Thoracic aorta (tissue), 2 donors: ENCODE measurements at places on chromosomes 7 and 10. TPM values are rescaled to one million over a fixed set of nuclear protein-coding genes. Genes with fewer than 3 reads are reported as not detected.

PRSS1 gene
- total RNA-seq: 5.1 TPM

GRCh38 chr7:92557808-92558362 is 29.3 kb downstream of the RBM48 start:
- no peak for DNase-seq
- peaks cover 6% of the 10 kb centered on the region for H3K36me3 ChIP-seq
- peaks cover 4% of the 10 kb centered on the region for H3K4me1 ChIP-seq
- no peak overlapping the region for H3K4me3 ChIP-seq

PNLIPRP3 gene
- 1.1 TPM for total RNA-seq

TMEM60 gene
- total RNA-seq: 8.7 TPM

DPYSL4 gene
- total RNA-seq: not detected

DNA sequence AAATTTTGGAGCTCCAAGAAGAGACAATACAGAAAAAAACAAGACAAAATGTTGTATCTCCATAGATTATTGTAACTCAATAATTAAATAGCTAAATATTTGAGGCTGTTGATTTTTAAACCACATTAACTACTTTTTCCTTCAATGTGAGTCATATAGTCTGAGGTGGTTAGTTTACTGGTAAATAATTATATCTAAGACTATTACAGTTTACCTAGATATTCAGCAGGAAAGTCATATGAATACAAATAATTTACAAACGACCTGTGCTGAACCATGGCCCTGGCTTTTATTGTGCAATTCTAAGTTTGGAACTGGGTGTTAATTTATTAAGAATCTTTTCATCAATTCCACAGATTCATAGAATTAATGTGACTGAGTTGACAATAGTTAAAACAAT is 22.2 kb downstream of the CREB5 start:
- no peak overlapping the region for H3K27ac ChIP-seq
- DNase-seq: no peak
- no peaks in the 10 kb centered on the region for H3K36me3 ChIP-seq
- H3K4me3 ChIP-seq: no peak overlapping the region
- no peaks in the 10 kb centered on the region for H3K27me3 ChIP-seq

SEC23IP gene
- total RNA-seq: 17.9 TPM

NCOA4 gene
- 111 TPM for total RNA-seq

- H3K4me1 ChIP-seq: peaks cover 23% of the 10 kb centered on the region
- no peak for DNase-seq
- no peaks in the 10 kb centered on the region for H3K27me3 ChIP-seq
- H3K4me3 ChIP-seq: no peak overlapping the region
- no peaks in the 10 kb centered on the region for H3K36me3 ChIP-seq
These were observed 98.5 kb downstream of the GRB10 start for GRCh38 chr7:50684011-50684712.

DNA sequence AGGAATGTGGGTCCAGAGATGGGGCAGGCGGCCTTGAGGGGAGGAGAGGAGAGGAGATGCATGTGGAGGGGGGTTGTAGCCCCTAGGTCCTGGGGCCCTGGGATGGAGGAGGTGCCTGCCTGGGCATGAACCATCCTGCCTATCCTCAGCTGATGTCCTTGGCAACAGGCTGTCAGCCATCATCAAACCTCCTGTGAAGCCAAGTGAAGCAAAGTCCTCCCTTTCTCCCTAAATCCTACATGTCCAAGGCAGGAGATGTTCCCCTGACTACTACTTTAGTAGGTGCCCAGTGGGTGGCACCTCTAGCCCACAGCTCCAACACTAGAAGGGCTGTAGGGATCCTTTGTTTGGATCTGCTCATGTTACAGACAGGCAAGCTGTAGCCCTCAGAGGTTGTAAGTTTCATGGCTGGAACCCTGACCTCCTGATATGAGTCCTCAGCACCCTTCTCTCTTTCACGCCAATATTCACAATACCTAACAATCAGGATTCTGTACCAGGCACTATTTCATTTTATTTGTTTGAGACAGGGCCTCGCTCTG is 66.6 kb upstream of the SYPL1 start:
- no peak overlapping the region for H3K4me3 ChIP-seq
- H3K36me3 ChIP-seq: no peaks in the 10 kb centered on the region
- DNase-seq: no peak
- H3K27ac ChIP-seq: no peak overlapping the region

PPP1R9A gene
- 5.7 TPM for total RNA-seq

UNCX gene
- total RNA-seq: not detected

GRCh38 chr7:88140947-88141346 is 78.9 kb downstream of the SRI start:
- no peak overlapping the region for H3K27ac ChIP-seq
- H3K4me3 ChIP-seq: no peak overlapping the region
- no peaks in the 10 kb centered on the region for H3K36me3 ChIP-seq
- no peak for DNase-seq

GRCh38 chr10:61640856-61641255 is 21.9 kb upstream of the CABCOCO1 start:
- DNase-seq: no peak
- no peak overlapping the region for H3K4me3 ChIP-seq
- no peaks in the 10 kb centered on the region for H3K27me3 ChIP-seq
- no peak overlapping the region for H3K27ac ChIP-seq
- H3K4me1 ChIP-seq: peaks cover 6% of the 10 kb centered on the region

- no peak overlapping the region for H3K4me3 ChIP-seq
- no peaks in the 10 kb centered on the region for H3K4me1 ChIP-seq
- no peaks in the 10 kb centered on the region for H3K27me3 ChIP-seq
- H3K27ac ChIP-seq: no peak overlapping the region
- no peaks in the 10 kb centered on the region for H3K36me3 ChIP-seq
These were observed 15.1 kb downstream of the LSMEM1 start for GRCh38 chr7:112495810-112496462.

DNA sequence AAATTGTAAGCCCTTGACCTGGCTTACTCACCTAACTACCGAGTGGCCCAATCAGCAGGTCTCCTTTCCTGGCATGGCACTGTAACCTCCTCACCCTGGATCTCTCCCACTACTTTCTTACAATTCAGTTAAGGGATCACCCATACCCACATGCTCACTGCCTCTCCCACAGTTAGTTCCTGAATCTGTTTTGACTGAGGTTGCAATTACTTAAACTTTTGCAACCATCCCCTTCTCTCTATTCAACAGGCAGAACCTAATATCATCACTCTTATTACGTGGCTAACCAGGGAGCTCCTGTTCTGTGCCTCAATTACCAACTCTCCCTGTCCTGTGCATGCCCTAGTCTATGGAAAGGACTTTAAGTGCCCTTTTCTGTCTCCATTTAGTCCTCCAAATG is 84.2 kb upstream of the IKZF1 start:
- no peaks in the 10 kb centered on the region for H3K27me3 ChIP-seq
- no peaks in the 10 kb centered on the region for H3K4me1 ChIP-seq
- no peaks in the 10 kb centered on the region for H3K36me3 ChIP-seq
- no peak overlapping the region for H3K4me3 ChIP-seq
- H3K27ac ChIP-seq: no peak overlapping the region
- DNase-seq: no peak

IL2RA gene
- total RNA-seq: 48.2 TPM

- DNase-seq: no peak
- no peaks in the 10 kb centered on the region for H3K36me3 ChIP-seq
- H3K27ac ChIP-seq: no peak overlapping the region
- H3K27me3 ChIP-seq: no peaks in the 10 kb centered on the region
- no peaks in the 10 kb centered on the region for H3K4me1 ChIP-seq
These were observed 180.7 kb upstream of the MKI67 start for GRCh38 chr10:128306966-128307365.

DNA sequence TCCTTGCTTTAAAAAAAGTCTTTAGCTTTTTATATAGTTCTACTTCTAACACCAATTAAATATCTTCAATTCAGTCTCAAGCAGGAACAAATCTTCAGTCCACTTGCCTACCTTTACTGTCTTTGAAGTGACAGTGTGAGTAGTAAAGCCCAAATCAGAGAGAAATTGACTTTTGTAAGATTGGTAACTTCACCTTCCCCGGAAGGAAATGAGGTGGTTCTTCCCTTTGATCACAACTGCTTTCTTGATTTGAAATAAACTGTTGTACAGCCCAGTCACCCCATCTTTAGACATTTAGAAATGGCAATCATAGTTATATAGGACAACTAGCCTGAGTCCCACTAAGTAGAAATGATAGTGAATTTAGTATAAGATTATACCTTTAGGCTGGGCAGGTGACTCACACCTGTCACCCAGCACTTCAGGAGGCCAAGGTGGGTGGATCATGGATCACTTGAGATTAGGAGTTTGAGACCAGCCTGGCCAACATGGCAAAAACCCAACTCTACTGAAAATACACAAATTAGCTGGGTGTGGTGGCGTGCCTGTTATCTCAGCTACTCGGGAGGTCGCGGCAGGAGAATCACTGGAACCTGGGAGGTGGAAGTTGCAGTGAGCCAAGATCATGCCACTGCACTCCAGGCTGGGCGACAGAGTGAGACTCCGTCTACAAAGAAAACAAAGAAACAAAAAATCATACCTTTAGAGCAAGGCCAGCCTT is 4.7 kb downstream of the FAS start:
- H3K27me3 ChIP-seq: no peaks in the 10 kb centered on the region
- H3K4me1 ChIP-seq: peaks cover 42% of the 10 kb centered on the region
- H3K4me3 ChIP-seq: no peak overlapping the region
- no peak overlapping the region for H3K27ac ChIP-seq
- no peaks in the 10 kb centered on the region for H3K36me3 ChIP-seq

GRCh38 chr10:44016589-44017482 is 368.1 kb downstream of the CXCL12 start:
- H3K4me1 ChIP-seq: peaks cover 36% of the 10 kb centered on the region
- H3K4me3 ChIP-seq: no peak overlapping the region
- H3K27ac ChIP-seq: peak overlapping the region; percentile 55
- H3K27me3 ChIP-seq: no peaks in the 10 kb centered on the region
- no peak for DNase-seq

RAMP3 gene
- 123 TPM for total RNA-seq

DNA sequence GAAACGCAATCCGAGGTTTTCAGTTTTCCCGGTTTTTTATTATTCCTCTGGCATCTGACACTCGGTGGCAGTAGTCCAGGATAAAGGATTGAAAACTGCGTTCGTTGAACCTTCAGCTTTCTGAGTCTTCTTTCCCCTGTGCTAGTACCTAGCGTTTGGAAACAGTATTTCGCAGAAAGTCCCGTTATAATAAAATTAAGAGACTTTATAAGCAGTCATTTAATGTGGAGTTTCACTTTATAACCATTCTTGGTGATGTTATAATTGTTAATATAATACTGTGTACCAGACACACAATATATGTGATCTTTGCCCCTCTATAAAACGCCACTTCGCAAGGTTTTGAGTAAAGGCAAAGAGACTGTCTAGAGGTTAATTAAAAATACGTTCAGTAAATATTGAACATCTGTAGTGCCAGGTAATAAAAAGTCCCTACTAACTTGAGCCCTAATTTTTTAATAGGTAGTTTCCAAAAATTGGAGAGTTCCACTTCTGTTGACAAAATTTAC is 874 bp downstream of the CISD1 start:
- no peak for DNase-seq
- peak overlapping the region; percentile 88 for H3K4me3 ChIP-seq
- no peaks in the 10 kb centered on the region for H3K27me3 ChIP-seq
- H3K36me3 ChIP-seq: no peaks in the 10 kb centered on the region

PAPSS2 gene
- 20.4 TPM for total RNA-seq

- no peaks in the 10 kb centered on the region for H3K27me3 ChIP-seq
- no peak overlapping the region for H3K27ac ChIP-seq
- peaks cover 21% of the 10 kb centered on the region for H3K4me1 ChIP-seq
- no peaks in the 10 kb centered on the region for H3K36me3 ChIP-seq
These were observed 251.0 kb downstream of the AHR start for GRCh38 chr7:17549406-17549805.
